Activated CD4-positive, alpha-beta memory T cell treated with anti-CD3 and anti-CD28 coated beads, Interleukin-2, amount 10 ng/mL, durations not matched to agents 7 days and 5 days (primary cell): ENCODE measurements at places on chromosomes 6 and 20. TPM values are rescaled to one million over a fixed set of nuclear protein-coding genes. Genes with fewer than 3 reads are reported as not detected.
A peak's percentile ranks its signal among the peaks of the same experiment; 100 is the strongest.

DNA sequence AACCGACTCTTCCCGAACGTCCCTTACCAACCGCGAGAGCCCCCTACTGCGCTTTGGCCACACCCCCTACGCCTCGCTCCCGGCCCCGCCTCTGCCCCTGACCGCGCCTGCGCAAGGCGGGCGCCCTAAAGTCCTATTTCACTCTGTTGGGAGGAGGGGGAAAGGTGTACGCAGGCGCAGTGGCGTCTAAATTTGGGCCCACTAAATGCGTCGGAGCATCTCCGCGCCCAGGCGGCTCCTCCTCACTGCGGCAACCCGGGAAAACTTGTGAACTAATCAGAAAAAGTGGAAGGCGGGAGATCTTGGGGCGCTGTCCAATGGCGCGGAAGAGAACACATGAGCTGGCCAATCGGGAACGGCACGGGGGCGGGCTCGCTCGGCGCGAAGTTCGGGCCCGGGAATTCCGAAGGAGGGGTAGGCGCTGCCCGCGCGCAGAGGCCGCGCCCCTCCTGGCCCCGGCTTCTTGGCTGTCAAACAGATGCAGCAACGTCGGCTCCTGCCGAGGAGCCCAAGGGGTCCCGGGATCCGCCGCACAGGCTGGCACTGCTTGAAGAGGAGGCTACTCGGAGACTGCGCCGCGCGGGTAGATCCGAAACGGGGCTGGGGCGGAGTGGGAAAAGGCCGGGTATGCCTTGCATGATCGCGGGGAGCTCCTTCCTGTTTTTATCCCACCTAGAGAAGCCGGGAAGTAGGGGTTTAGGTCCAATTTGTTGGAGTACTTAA lies at the start of gene TCF19:
Gene TCF19, plus strand, starts transcription at position 450 of the 723 bp plus-strand sequence. CDS start 881 bp downstream, outside the sequence.
- H3K4me1 ChIP-seq = peaks cover 52% of the 10 kb centered on the region
- peaks cover 46% of the 10 kb centered on the region for H3K36me3 ChIP-seq
- peak within 1 kb of the TSS; percentile 62 for H3K27ac ChIP-seq
- peak within 1 kb of the TSS; percentile 79 for H3K4me3 ChIP-seq
- peak; percentile 100 for DNase-seq
- H3K27me3 ChIP-seq = no peaks in the 10 kb centered on the region

The OR5V1 gene
- not detected for total RNA-seq

The MUC22 gene
- total RNA-seq = not detected

- no peak for DNase-seq
- H3K36me3 ChIP-seq = no peaks in the 10 kb centered on the region
- no peak overlapping the region for H3K27ac ChIP-seq
- H3K4me3 ChIP-seq = no peak overlapping the region
- H3K27me3 ChIP-seq = peaks cover 24% of the 10 kb centered on the region
- peaks cover 11% of the 10 kb centered on the region for H3K4me1 ChIP-seq
Measured at GRCh38 chr6:93423542-93423941, 4.2 kb upstream of the EPHA7 start.

DNA sequence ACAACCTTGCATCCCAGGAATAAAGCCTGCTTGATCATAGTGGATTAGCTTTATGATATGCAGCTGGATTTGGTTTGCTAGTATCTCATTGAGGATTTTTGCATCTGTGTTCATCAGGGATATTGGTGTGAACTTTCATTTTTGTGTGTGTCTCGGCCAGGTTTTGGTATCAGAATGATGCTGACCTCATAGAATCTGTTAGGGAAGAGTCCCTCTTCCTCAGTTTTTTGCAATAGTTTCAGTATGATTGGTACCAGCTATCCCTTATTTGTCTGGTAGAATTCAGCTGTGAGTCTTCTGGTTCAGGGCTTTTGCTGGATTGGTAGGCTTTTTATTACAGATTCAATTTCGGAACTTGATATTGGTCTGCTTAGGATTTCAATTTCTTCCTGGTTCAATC lies 132.5 kb downstream of the ZFAND3 start:
- no peak overlapping the region for H3K4me3 ChIP-seq
- DNase-seq = no peak
- peaks cover 17% of the 10 kb centered on the region for H3K4me1 ChIP-seq
- H3K27me3 ChIP-seq = no peaks in the 10 kb centered on the region
